Islet precursor cell (in vitro differentiated cells): ENCODE measurements at places on chromosomes 7 and 10.

DNA sequence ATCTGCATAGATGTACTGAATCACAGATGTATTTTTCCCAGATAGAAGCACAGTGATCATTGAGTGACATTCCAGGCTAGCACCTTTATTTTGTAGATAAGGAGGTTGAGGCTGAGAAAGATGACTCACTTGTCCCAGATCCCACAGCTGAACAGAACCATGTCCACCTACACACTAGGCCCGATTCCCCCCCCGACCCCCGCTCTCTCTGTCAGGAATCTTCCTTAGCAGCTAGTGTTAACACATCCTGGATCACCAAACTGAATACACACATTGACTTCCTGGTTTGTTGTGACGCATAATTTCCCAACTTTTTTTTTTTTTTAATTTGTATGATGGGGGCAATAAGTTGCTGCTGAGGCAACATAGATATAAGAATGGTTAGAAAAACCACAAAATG, 5.2 kb downstream of the SFMBT2 start:
- DNase-seq = no peak

- no peak for DNase-seq
Observed at GRCh38 chr7:72035266-72035665, 376.9 kb downstream of the CALN1 start.

DNA sequence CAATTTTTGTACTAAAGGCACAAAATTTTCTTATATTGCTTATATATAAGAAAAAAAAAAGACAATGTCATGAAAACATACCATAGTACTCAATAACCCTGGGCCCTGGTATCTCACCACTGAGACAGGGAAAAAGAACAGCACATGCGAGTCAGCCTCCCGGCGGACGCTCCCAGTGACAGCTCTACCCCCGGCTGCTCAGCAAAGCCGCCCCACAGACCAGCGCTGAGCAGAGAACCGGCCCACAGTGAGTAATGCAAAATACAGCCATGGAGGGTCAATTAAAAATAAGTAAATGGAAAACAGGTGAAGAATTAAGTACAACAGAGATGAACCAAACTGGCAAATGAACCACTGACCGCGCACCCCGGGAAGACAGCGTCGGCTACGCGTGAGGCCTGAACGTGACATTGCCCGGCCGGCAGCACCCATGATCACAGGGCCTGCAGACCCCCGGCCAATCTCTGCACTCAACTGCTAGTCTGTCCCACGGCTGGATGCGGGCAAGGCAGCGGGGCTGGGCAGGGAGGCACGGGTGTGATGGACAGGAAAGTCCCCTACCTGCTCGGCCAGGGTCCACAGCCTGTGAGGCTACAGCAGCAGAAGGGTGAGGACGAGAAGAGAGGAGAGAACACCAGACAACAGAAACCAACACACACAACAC, 175.9 kb downstream of the ZMYND11 start:
- DNase-seq = no peak

- DNase-seq = no peak
Observed at GRCh38 chr10:94076325-94076841, 82.7 kb downstream of the PLCE1 start.

- DNase-seq = no peak
Observed at GRCh38 chr10:14906765-14907164, 28.1 kb downstream of the SUV39H2 start.

- no peak for DNase-seq
Observed at GRCh38 chr7:97174303-97174702, 56.8 kb downstream of the SDHAF3 start.

DNA sequence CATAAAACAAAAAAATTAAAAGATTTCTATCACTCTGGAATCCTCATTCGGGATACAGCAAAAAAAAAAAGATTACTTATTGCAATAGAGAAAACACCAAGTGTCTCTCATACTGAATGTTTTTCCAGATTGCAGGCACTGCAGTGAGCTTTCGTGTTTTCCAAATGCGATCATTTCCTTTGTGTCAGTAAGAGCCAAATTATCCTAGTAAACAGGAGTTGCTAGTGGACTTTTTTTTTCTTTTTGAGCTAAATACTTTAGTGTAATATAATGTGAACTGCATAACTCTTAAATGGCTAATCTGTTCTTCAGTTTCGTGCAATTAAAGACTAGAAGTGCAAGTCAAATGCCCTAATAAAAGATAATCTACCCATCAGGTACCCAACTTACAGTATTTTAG, 44.4 kb upstream of the TOMM7 start:
- no peak for DNase-seq

DNA sequence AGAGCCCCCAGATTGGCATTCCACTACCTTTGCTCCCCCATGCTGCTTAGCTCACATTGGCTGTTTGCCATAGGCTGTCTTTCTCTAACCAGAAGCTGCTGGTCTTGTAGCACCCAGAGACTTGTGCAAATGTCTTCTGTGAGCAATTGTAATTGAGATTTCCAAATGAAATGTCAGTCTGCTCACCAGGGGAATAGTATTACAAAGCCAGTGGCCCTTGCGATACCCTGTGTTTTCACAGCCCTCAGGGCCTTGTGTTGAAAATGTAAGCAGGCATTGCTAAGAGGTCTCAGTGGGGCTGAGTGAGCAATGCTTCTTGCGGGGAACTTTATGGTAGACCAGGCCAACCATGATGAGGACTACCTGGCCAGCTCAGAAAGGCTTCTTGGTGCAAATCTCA, 746.5 kb downstream of the LRMDA start:
- DNase-seq = no peak

DNA sequence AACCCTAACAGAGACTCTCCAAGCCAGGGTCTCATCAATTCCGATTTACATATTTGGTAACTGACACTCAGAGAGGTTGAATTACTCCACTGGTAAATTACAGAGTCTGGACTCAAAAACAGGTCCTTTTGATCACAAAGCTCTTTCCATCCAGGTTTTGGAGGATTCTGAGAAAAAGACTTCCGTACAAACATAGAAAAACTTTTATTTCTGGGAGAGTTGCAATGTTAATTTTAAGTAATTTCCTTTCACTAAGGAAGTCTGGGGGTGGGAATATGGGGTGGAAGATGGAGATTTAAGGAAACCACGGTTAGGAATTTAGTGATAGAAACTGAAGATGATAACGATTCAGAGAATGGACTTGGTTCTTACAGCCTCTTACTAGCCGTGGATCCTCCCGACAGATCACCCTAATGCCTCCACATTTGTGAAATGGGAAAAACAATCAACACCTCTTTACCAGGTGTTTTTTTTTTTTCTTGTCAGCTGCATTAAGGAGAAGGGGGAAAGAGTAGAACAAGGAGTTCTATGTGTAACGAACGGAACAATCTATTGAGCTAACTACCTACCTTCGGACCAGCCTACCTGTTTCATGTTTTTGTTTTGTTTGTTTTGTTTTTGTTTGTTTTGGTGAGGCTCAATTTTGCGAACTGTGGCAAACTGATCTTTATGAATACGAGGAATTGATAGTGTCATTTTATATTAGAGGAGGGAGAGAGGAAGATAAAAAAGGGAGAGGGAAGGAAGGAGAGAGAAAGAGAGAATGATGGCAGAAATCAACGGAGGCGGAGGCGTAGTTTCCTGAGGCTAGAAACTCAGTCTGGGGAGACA, 1.7 kb upstream of the RBM20 start:
- DNase-seq = no peak

DNA sequence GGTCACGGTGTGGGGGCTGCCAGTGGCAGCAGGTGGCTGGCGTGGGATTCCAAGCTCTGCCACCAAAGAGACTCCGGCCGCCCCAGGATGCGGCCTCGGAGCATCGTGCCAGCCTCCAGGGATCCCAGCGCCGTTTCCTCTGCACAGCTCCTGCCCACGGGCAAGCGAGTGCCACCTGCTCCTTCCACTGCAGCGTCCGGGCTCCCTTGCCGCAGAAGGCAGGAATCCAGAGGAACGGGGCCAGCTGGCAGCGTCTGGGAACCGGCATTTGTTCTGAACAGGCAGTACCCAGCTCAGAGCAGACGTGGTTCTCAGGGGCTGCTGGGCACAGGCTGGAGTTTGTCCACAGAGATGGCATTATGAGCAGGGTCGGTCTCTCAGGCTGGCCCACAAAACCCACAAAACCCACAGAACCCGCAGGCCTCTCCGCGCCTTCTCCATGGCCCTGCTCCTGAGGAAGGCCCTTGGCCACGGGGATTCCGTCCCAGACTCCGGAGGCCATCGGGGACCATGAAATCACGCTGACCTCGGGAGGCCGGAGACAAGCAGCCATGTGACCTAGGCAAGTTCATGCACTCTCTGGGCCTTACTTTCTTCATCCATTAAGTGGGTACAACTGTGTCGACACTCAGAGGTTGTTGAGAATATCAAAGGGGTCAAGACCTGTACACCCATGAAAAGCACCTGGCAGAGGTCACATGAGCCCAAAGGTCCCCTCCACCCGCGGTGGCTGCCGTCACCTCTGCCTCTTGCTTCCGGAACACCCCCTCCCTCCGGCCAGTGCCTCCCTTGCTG, 72.1 kb upstream of the TNRC18 start:
- DNase-seq = peak; percentile 53

DNA sequence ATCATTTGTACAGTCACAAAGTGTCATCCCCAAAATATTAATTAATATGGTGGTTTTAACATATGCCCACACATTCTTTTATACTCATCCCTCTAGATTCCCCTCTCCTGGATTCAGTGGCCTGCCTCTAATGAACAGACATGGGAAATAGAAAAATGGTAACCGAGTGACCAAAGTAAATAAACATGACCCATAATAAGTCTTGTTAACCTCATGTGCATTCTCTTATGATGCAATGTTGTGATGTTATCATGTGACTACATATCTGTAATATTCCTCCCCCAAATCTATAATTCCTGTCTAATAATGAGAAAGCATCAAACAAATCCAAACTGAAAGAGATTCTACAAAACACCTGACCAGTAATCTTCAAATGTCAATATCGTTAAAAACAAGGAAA, 164.5 kb upstream of the PRSS1 start:
- DNase-seq = no peak

DNA sequence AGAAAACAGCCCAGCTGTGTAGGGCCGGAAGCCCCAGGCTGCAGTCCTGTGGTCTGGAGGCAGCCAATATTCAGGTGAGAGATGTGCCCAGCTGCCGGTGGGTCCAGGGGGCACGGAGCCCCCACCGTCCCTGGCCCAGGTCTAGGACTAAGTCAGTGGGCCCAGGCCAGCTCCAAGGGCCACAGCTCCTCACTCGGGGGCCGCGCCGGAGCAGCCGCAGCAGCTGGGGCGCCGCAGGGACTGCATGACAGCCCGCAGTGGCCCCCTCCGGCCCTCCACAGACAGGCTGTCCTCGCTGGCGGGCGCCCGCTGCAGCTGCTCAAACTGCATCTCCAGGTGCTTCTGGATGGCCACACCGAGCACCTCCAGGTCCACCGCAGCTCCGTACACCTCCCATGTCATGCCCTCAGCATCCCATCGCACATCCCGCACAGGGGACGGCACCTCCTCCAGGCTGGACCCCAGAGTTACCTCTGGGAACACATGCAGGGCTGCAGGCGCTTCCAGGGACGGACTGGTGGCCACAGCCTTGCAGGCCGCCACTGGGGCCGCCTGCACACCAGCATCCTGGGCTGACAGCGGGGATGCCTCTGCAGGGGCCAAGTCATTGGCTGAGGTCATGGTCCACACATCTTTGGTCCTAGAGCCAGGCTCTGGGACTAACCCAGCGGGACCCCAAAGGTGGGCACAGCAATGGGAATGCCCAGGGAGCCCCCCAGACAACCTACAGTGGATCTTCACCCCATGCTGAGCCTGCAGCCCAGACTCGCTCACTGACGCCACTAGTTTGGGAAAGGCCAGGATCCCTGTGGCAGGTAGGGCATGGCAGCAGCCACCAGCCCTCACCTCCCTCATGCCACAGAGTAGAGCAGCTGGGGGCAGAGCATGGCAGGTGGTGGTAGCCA, 7.0 kb downstream of the GPRIN2 start:
- DNase-seq = peak; percentile 59

GRCh38 chr10:100612601-100613595, 77.2 kb downstream of the HIF1AN start:
- no peak for DNase-seq

GRCh38 chr7:116843378-116843777, 19.0 kb upstream of the CAPZA2 start:
- no peak for DNase-seq
